ENCODE measurements at places on chromosomes 12 and 14.

DNA sequence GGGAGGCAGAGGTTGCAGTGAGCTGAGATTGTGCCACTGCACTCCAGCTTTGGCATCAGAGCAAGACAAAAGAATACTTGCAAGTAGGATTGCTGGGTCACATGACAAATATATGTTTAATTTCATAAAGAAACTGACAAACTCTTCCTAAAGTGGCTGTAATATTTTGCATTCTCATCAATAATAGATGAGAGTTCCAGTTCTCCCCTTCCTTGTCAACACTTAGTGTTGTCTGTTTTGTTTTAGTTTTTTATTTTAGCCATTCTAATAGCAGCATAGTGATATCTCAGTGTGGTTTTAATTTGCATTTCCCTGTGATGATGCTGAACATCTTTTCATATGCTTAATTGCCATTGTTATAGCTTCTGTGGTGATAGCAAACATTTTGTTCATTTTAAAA lies 31.2 kb downstream of the SLC39A9 start:
- no peak for DNase-seq

GRCh38 chr12:57446292-57446960 lies 8.7 kb upstream of the INHBE start:
- DNase-seq: no peak

GRCh38 chr12:24360057-24360456 lies 410.6 kb upstream of the SOX5 start:
- no peak for DNase-seq

DNA sequence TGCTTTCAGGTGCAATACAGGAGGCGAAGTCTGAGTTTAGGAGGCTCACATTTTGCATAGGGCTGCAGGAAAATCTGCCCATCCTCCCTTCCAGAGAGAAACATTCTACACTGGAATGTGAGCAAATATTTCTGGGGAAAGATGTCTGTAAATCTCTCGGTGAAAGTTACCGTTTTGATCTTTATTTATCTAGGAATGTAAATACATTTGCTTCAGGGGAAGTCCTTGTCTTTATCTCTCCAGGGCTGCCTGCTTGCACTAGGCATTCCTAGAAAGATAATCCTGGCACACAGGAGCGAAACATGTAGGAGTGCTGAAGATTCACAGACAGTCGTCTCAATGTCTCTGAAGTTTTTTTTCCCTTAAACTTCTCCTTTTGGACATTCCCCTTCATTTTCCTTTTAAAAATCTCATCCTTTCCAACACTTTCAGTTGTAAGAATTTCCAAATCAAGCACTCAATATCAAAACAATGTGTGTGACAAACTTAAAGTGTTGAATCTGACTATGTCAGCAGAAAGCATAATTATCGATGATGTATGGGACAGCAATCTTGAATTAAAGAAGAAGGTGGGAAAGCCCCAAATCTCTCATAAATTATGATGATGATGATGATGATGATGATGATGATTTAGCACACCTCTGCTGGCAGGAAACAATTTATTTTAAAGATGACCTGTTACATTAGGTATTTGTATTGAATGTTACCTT lies 113.4 kb upstream of the RESF1 start:
- DNase-seq: no peak

- DNase-seq: no peak
Observed at GRCh38 chr12:1844661-1845409, 24.5 kb downstream of the LRTM2 start.

- no peak for DNase-seq
Observed at GRCh38 chr14:55434805-55435174, 5.6 kb downstream of the TBPL2 start.
